Aorta (tissue), 5 donors: ENCODE measurements at places on chromosomes 7 and 10.

DNA sequence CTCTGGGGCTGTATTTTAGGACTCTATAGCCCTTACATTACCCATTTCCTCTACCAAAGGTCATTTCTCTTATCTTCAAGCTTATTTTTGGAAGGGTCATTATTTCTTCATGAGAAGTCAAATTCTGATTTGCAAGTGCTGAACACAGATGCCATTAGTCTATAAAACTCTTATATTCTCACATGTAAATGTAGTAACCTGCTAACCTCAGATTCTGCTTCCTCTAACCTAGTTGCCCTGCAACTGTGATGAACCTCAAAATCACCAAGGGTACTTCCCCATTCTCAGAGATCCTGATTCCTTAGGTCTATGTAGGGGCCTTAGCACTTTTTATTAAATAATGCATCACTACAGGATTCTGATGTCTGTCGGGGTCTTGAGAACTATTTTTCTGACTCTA, 6.3 kb downstream of the FAS start:
- DNase-seq: no peak

DNA sequence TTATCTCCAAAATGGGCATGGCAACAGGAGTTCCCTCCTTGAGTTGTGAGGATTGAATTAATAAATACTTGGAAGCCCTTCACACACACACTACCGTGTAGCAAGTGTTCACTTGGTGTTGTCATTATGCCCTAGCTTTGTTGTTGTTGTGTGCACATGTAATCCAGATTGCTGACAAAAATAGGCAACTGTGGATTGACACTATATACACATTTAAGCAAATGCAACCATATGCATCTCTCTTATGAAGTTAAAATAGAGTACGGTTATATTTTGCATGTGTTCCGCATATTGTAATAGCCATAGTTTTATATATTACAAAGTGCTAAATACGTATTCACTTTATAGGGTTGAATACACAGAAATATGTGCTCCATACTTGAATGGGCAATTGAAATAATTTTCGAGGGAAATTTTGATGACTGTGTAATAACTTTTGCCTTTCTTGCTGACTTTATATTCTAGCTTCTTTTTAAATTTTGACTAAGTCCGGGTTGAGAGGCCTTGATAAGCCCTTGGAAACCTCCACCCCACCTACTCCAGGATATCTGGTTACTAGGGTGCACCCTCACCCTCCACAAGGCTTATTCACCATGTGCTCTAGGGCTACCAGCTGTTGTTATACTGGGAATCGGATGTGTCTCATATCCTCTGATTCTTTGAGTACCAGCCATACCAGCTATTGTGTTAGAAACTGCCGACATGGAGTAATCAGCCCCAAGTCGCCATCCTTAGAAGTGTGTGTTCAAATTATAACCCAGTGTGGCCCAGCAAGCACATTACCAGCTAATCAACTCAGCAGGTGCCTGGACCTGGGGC, 265.0 kb downstream of the CAMK1D start:
- DNase-seq: no peak

DNA sequence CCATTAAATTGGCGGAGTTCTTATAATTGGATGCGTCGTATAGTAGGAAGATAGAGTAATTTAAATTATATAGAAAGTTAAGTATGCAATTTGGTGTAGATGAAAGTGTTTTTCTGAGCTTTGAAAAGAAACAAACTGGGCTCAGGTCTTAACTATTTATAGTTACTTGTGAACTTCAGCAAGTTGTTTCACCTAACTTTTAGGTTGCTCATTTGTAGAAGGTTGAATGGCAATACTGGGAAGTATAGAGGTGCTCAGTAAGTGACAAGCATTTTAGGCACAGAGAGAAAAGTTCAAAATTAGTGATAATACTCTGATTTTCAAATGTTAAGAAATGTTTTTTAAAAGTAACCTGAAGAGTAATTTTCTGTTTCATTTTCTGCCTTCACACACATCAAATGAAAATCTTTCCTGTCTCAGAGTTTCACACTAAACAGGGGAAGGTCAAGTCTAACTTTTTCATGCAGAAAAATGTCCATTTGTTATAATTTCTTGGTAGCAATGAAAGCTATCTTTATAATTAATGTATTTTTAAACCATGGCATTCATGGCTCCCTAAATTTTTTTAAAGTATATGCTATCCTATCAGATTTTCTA, 146.5 kb downstream of the PHF14 start:
- no peak for DNase-seq

- no peak for DNase-seq
These were observed 75.6 kb upstream of the INSIG1 start for GRCh38 chr7:155222061-155222460.

- no peak for DNase-seq
These were observed 80.6 kb upstream of the ITGB1 start for GRCh38 chr10:33038672-33039071.
